ENCODE measurements at places on chromosomes 5 and 9.

DNA sequence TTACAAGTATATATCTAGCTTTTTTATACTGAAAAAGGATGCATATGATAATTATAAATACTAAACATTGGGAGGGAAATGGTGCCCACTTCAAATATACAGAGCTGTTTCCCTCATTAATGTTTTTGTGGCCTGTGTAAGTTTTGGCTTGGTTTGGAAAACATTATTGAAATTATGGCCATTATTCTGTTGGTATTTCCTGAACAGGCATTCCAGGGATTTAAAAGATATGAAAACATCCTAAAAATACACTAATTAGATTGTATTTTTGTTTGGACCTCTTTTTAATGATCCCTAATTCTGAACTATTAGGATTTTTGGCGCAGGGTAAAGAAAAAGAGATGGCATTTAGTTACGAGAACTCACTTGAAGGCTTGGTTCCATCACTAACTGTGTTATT lies 50.9 kb downstream of the CLINT1 start:
- no peak for DNase-seq

DNA sequence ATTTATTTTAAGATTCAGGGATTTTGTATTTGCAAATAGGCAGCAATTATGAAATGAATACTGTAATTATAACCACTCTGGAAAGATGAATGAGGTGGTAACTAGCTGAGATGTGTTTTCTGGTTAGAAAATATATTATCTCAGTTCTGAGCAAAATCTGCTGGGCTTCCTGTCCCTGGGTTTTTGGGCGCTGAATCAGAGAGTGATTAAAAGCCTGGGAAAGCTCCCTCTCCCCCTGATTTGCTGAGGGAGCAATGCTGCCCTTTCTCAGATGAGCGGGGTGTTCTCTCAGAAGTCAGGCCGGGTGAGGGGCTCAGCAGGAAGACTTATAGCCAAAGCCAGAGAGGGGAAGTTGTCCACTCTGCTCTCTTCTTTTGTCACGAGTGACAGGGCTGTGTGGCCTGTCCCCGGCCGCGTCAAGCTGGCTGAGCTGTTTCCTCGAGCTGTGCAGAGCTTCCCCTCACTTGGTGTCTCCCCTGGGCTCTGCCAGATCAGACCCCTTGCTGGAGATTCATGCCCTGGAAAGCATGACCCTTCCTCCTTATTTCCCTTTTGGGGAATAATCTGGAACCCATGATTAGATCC lies 39.8 kb upstream of the PITX1 start:
- no peak for DNase-seq

- DNase-seq: no peak
Measured at GRCh38 chr9:114050226-114050568, 27.9 kb downstream of the AMBP start.

DNA sequence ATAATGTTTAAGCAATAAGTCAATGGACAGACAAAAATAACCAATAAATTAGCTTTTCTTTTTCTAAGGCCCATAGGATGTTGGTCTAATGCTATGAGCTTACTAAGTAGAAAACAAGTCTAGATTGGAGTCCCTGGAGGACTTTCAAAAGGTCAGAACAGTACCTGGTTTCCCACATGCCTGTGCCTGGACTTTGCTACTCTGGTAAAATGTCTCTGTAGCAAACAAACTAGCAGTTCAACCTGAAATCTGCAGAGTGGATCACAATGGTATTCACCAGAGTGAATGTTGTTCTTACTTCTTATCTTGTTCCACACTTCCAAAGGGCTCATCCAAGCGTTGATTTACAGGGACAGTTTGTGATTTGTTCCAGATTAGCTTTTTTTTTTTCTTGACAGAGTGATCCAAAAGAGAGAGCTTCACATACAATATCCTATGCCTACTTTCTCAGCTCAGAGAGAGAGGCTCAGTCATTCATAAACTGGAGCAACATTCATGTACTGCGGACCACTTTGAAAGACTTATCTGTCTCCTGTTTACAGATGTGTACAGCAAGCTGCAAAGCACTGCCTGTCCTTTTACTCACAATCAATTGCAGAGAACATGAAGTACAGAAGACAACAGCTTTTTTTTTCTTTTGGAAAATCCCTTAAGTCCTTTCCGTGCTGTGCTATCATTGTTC lies 466.1 kb downstream of the SPATA31D1 start:
- DNase-seq: no peak

- no peak for DNase-seq
Measured at GRCh38 chr5:126920291-126920690, 110.1 kb downstream of the MARCHF3 start.

DNA sequence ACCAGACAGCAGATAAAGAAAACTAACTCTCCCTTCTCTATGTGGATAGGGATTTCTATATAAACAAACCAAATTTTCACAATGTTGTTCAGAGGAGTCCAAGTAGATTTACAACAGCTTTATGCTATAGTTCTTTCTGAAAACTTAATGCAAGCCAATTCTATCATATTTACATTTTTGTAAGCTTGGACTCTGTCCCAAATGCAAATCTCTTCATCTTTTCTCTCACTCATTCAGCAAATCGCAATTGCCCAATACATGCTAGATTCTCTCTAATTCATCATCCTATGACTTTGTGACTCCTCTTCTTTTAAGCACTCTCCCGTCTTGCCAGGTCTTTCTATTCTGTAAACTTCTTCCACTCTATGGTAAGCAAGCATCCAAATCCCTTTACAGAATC lies 39.1 kb upstream of the UGT3A2 start:
- no peak for DNase-seq

GRCh38 chr5:2891781-2892180 lies 140.3 kb upstream of the IRX2 start:
- DNase-seq: no peak

Data from activated naive CD4-positive, alpha-beta T cell treated with anti-CD3 and anti-CD28 coated beads, Interleukin-2, amount 50 U/mL, for 16 hours (primary cell).